ENCODE measurements at places on chromosomes 12 and 14.

DNA sequence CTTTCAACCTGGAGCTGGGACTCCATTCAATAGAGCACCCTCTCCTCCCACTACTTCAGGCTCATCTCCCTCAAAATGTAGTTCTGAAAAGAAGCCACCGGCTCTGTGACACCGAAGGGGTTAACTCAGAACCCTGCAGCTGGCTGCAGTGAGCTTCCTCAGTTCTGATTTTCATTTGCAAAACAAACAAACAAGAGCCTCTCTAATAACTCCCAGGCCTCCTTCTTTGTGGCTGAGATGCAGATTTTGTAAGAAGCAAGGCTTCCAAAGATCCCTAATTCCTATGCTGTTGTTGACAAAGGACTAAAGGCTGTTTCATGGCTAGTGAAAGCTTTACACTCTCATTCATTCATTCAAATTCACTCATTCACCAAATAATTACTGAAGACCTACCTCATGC lies 333.4 kb upstream of the TBX3 start:
- no peak for DNase-seq

GRCh38 chr12:82896979-82897378 lies 210.3 kb downstream of the TMTC2 start:
- no peak for DNase-seq

DNA sequence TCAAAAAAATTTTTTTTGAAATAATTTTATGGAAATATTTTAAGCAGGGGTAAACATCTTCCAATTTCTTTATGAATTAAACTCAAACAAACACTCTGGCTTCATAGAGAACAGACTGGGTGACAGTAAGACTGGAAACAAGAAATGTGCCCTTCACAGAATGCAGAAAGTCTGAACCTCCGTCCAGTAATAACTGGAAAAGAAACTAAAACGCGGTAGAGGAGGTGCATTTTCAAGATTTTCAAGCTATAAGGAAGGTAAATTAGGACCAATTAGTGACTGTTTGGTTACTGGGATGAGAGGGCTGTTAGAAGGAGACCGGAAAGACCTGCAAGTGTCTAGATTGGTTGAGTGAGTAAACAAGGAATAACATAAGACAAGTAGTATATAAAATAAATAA lies 245.7 kb downstream of the CEP128 start:
- DNase-seq, result no peak

DNA sequence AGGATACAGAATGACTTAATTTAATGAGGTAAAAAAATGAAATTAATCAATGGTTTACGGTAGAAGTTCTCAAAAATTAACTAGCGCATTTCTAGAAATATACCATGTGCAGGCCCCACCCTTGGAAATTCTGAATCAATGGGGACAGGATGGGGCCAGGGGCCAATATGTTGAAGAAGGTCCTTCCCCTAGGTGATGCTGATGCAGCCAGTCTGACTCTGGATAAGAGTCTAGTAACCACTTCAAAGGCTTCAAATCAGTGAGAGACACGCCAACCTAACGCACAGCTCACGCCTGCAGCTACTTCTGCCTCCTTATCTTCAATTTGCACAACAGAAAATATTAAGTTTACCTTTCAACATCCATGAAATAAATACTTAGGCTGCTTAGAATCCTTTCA lies 14.9 kb downstream of the GIT2 start:
- DNase-seq, result no peak

DNA sequence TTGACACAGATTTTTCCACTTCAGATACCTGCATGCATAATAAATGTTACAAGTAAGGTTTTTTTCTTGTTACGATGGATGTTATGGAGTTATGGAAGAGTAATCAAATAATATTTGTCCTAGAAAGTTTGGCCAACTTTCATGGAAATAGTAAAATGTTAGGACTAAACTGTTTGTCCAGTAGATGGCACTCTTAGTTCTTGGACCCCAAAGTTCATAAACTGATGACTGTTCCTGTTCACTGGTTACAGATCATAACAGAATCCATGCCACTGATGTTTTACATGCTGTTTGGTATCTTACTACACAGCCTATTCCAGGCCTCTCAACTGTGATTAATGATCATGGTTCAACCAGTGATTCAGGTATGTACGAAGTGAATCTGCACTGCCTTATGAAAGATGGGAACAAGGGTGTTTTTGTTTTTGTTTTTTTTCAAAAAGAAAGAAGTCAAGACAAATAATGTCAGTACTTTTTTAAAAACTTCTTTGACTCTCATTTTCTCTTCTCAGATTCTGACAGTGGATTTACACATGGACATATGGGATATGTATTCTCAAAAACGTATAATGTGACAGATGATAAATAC lies 48.8 kb upstream of the SLCO1C1 start:
- peak; percentile 35 for DNase-seq

DNA sequence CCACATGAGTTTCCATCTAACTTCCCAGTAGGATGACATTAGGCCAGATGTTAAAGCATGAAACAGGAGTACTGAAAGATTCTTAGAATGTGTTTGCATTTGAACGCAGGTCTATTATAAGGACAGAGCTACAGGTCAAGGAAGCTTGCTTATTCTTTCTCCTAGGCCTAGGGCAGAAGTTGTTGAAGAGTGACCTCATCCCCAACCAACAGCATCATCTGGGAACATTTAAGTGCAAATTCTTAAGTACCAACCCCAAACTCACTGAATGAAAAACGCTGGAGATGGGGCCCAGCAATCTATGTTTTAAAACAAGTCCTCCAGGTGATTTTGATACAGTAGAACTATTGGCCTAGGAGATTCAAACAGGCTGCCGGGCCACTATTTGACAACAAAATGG lies 52.4 kb downstream of the PAPLN start:
- DNase-seq, result peak; percentile 10

- DNase-seq, result no peak
These were observed 58.3 kb downstream of the GALNT16 start for GRCh38 chr14:69318241-69318640.

DNA sequence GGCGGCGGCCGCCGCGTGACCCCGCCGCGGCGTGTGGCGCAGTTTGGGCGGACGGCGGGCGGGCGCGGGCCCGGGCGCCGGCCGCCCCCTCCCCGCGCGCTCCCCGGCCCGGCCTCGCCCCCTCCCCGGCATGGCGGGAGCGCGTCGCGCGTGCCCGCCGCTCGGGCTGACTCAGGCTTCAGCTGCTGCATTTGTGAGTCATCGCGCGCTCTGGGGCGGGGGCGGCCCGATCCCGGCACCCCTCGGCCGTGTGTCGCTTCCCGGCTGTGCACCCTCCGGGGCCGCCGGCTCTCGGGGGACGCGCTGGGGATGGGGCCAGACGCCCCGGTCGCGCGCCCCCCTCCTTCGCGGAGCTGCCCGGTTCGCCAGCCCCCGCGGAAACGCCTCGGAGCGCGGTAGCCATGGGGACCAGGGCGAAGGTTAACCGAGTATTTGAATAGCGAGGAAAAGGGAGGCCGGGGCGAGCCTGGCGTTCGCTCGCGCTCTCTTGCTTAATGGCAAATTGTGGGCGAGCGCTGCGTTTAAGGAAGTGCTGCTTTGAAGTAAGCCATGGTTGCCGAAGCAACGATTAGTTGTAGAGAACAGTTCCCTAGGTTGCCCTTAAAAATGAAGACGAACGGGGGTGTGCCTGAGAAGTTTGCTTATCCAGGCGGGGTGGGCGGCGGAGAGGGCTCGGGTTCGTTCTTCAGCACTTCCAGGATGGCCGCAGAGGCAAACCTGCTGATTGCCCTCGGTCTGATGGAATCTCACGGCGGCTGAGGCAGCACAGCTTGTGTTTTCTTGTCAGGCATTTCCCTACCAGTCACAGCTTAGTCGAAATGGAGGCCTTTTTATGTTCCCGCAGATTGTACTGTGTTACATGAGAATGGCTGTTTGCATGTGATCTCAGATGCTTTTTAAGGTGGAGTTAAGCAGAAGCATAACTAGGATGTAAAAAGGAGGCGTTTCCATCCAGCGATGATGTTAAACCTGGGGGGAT lies 896 bp downstream of the EIF5 start:
- DNase-seq, result no peak

GRCh38 chr14:104528496-104528895 lies 51.1 kb upstream of the C14orf180 start:
- DNase-seq, result no peak

DNA sequence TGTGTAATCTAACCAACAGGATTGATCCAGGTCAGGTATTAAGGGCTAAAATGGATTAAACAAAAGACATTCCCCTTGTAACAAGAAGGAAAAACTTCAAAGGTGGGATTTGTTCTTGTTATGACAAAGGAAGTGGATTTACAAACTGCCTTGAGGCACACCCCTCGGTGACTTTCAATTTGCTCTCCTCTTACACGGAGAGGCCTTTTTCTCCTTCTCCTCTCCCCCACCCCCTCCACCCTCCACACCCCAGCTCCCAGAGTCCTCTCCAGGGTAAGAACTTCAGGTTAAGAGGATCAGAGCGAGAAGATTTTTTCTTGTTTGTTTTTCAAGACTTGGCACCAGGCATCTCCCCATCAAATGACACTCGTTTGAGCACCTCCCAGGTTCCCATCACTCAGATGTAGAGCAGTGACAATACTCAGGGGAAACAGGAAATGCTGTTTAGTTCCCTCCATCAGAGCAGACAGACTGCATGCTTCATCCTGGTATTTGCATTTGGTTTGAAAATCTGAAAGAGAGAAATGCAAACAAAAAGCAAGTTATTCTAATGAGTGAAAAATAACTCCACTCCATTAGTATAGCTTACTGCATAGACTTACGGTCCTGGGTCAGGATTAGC lies 77.6 kb upstream of the TMEM260 start:
- DNase-seq, result no peak

DNA sequence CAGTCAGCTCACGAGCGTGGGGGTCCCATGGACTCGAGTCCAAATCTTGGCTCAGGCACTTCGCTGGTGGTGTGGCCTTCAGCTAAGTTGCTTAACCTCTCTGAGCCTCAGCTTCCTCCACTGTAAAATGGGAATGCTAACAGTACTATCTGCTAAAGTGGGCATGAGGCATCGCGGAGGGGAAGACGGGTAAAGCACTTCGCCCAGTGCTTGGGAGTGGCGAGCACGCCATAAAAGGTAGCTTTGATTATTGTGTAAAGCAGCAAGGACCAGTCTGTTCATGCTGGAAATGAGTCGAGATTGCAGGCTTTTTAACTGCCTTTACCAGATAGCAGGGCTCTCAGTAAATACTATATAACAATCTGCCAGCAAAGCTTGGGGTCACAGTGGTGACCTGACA lies 24.5 kb downstream of the HRK start:
- DNase-seq, result no peak

DNA sequence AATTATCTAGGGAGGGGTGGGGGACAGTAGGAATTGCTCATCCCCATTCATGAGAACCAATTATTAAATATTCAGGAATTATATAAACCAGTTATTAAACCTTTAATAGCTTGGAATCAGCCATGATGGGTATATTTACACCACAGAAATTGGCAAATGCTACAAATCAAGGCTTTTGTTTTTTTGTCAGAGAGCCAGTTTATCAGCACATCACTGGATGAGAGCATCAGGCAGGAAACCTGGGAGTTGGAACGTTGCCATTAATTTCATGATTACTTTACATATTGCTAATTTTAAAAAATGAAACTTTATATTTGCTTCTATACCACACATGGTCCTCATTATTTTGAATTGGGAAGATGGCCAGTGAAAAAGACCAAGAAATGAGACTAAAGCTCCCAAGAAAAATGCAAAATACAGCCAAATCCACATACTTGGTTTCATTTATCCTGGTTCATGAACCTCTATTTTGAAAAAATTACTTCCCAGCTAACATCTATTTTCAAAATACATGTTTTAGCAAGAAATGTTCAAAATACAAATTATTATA lies 48.4 kb downstream of the ATL1 start:
- no peak for DNase-seq

GRCh38 chr14:52315355-52315718 lies 1.2 kb downstream of the PTGER2 start:
- no peak for DNase-seq

- no peak for DNase-seq
These were observed 74.2 kb upstream of the BDKRB2 start for GRCh38 chr14:96130391-96130790.

GRCh38 chr14:104908303-104908702 lies 16.4 kb upstream of the PLD4 start:
- no peak for DNase-seq

- DNase-seq, result no peak
These were observed 178.4 kb downstream of the KCNA5 start for GRCh38 chr12:5222011-5222461.

DNA sequence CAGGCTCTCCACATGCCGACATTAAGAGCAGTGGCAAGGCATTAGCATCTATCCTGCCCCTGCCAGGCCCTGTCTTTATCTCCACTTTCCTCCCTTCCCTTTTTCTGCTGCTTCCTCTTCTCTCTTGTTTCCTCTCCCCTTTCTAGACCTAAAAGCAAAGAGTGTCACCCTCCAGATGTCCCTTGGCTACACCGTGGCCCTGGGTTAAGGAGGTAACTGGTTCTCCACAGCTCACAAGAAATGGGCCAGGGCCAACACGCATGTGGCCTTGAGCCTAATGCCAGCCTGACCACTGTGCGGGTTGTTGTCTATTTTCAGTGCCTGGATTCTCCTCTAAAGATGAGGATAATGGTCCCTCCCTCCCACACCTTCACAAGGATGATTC lies 41.7 kb upstream of the DDX11 start:
- no peak for DNase-seq

GRCh38 chr14:99541677-99542470 lies 60.7 kb downstream of the CCNK start:
- DNase-seq, result no peak

DNA sequence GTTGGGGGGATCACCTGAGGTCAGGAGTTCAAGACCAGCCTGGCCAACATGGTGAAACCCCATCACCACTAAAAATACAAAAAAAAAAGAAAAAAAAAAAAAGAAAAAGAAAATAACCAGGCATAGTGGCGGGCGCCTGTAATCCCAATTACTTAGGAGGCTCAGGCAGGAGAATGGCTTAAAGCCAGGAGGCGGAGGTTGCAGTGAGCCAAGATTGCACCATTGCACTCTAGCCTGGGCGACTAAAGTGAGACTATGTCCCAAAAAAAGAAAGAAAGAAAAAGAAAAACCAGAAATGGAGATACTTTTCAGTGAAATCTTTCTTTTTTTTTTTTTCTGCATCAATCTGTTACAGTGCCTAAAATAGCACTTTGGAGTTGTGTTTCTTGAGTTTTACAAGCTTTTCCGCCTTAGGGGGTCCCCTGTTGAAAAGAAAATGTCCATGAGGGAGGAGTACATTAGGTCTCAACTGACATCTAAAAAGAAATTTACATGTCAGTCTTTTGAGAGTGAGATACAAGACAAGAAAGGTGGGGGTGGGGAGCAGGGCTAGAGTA lies 82.9 kb upstream of the VASH1 start:
- no peak for DNase-seq
